ENCODE measurements at places on chromosomes 2 and 18. TPM values are rescaled to one million over a fixed set of nuclear protein-coding genes. Genes with fewer than 3 reads are reported as not detected.

Gene DDX18
- 56.8 TPM for total RNA-seq

Gene MEP1B
- not detected for total RNA-seq

Gene SCN7A
- total RNA-seq: not detected

Gene SP140
- total RNA-seq: 0.32 TPM

Gene PHOSPHO2
- total RNA-seq: 3.0 TPM

Gene SERPINB5
- total RNA-seq: 0.45 TPM

Gene HOXD3
- total RNA-seq: 0.90 TPM

Gene FAM124B
- not detected for total RNA-seq

Gene SMAD2
- 57.4 TPM for total RNA-seq

Gene NEURL3
- 0.19 TPM for total RNA-seq

Gene WDPCP
- 12.6 TPM for total RNA-seq

Gene ACADL
- total RNA-seq: 0.23 TPM

Gene CEBPZOS
- 18.8 TPM for total RNA-seq

Gene BOLL
- not detected for total RNA-seq

Gene RETSAT
- 24.2 TPM for total RNA-seq

Gene UBE2E3
- 57.1 TPM for total RNA-seq

Gene TMEM198
- 4.2 TPM for total RNA-seq

Gene ANKRD62
- not detected for total RNA-seq

Gene PRKAG3
- total RNA-seq: not detected

Gene EPAS1
- 3.8 TPM for total RNA-seq

Gene SDC1
- total RNA-seq: 31.4 TPM

Gene DNMT3A
- 9.9 TPM for total RNA-seq

Gene VSNL1
- 3.8 TPM for total RNA-seq

Gene CACNB4
- total RNA-seq: 0.11 TPM

Gene CDH2
- total RNA-seq: 37.7 TPM

Data from A375 (cell line).